ENCODE measurements at places on chromosomes 12 and 14.

DNA sequence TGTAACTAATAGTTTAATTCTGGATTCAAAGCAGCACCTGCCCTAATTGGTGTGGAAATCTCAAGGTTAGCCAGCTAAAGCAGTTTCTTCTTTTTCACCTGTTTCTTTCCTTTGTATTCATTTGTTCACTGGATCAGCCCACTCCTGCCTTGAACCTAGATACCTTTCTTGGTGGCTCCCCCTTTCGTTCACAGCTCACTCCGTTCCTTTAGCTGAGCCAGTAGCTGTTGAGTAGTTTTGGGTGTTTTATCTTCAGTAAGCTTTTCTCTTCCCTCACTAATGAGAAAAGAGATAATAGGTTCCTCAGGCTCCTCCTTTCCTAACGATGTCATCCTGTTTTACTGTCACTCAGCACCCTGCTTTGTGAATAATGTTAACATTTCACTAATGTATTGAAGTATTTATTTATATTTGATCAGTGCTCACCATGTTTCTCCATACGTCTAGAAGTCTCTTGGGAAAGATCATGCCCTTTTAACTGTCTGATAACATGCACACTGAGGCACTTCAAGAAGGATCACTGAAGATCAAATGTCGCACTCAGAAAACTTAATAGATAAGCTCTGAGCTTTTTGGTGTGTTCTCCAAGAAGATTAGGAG is 121.1 kb downstream of the TGFB3 start:
- no peak for DNase-seq

GRCh38 chr12:3594966-3595365 is 104.0 kb downstream of the PRMT8 start:
- no peak for DNase-seq

GRCh38 chr12:62862259-62862881 is 72.6 kb downstream of the PPM1H start:
- no peak for DNase-seq

DNA sequence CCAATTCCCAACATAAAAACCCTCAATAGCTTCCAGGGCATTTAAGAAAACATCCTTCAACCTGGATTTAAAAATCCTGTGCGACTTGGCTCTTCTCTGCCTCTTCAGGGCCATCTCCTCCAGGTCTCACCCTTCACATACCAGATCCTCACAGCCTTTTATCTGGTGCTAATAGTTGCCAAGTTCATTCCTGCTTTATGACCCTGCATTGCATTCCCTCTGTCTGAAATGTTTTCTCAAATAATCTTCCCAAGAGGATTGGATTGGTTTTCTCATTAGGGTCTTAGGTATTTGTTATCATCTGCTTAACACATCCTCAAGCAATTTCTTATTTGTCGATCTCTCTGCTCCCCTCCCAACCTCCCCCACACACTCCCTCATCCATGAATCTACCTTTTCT is 832.0 kb downstream of the GALC start:
- DNase-seq = no peak

GRCh38 chr14:101564819-101565698 is 3.8 kb downstream of the DIO3 start:
- DNase-seq = no peak

DNA sequence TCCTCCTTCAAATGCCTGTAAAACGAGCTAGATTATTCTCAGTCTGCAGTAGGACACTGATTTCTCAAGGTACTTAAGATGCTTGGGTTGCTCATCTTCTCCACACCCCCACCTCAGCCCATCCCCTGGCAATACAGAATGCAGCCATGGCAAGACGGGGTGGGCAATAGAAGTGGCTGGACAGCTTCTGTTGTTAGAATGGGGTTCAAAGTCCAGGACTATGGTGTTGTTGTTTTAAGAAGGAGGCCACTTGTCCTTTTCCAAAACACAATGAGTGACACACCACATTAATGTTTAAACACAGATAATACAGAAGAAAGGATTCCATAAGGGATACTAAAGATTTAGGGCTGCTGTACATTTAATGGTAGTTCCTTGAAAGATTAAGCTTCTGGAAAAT is 188.9 kb upstream of the BCL2L14 start:
- DNase-seq = no peak

DNA sequence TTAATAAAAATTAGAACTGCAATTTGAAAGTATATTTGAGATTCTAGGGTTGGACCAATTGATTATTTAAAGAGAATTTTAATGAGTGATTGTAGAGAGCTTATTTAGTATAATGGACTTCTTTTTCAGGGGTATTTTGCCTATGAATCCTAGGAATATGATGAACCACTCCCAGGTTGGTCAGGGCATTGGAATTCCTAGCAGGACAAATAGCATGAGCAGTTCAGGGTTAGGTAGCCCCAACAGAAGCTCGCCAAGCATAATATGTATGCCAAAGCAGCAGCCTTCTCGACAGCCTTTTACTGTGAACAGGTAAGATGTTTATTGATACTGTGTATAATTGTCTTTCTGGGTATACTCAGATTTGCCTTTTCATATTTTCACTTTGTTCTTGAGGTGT is 35.9 kb upstream of the KCNMB4 start:
- DNase-seq = no peak

- no peak for DNase-seq
Measured at GRCh38 chr14:70156592-70156991, 32.2 kb downstream of the SLC8A3 start.

Data from stimulated activated CD4-positive, alpha-beta T cell treated with anti-CD3 and anti-CD28 coated beads, Interleukin-15, amount 100 ng/mL, for 1 hour (primary cell).